ENCODE measurements at places on chromosomes 7 and 10. TPM values are rescaled to one million over a fixed set of nuclear protein-coding genes. Genes with fewer than 3 reads are reported as not detected.

AQP1 gene
- 11.6 TPM for total RNA-seq

GRCh38 chr7:45238806-45239205 lies 81.2 kb downstream of the RAMP3 start:
- no peak for DNase-seq

- peak; percentile 56 for DNase-seq
These were observed 12.5 kb upstream of the PFKP start for GRCh38 chr10:3054851-3055199.

GRCh38 chr7:26054386-26054785 lies 97.6 kb upstream of the NFE2L3 start:
- DNase-seq: no peak

GRCh38 chr7:3029138-3029537 lies 14.5 kb downstream of the CARD11 start:
- DNase-seq: no peak

DNA sequence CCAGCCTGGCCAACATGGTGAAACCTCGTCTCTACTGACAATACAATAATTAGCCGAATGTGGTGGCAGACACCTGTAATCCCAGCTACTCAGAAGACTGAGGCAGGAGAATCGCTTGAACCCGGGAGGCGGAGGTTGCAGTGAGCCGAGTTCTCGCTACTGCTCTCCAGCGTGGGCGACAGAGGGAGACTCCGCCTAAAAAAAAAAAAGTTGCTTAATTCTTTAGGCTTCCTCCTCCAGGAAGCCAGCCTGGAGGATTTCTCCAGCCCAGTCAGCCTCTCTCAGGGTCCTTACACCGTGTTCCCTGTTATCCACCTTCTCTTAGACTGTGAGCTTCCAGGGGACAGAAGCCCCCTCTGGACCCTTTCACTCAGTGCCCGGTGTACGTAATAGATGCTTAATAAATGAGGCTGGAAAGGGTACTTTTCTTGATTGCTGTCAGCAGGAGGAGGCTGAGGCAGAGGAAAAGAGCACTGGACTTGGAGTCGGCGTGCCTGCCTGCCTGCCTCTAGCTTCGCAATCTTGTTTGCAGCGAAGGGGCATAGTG lies 16.4 kb upstream of the NODAL start:
- no peak for DNase-seq

GRCh38 chr10:119149729-119150128 lies 15.8 kb downstream of the SFXN4 start:
- DNase-seq: no peak

- DNase-seq: no peak
These were observed 258.0 kb downstream of the GALNT17 start for GRCh38 chr7:71389976-71390375.

- no peak for DNase-seq
These were observed 70.7 kb upstream of the LRRC18 start for GRCh38 chr10:49010295-49010694.

Measured in endothelial cell of umbilical vein (primary cell).